Stimulated activated CD8-positive, alpha-beta memory T cell treated with anti-CD3 and anti-CD28 coated beads, Interleukin-7, amount 100 ng/mL, for 24 hours (primary cell): ENCODE measurements at places on chromosomes 3 and 15.

DNA sequence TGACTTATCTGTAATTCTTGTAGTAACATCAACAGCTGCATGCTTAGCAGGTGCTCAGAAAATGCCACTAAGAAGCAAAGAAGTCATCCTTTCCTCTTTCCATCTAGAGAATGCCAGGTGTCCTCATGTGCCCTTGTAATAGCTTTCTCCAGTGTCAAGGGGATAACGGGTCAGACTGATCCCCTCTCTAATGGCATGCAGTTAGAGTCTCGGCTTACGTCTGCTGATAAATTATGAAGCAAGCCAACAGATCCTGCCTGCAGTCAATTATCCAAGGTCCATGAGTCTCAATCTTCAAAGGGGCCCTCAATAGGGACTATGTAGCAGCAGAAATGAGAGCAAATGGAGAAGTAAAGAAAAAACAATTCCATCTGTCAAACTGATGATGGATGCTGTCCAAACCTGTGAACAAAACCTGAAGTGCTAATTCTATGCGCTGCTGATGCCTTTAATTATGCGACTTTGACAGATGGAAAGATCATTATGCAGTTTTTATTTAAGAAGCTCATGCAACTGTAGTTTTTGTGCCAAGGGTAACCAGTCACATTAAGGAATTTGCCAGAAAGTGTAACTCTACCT, 162.8 kb upstream of the PEX5L start:
- no peak for DNase-seq

DNA sequence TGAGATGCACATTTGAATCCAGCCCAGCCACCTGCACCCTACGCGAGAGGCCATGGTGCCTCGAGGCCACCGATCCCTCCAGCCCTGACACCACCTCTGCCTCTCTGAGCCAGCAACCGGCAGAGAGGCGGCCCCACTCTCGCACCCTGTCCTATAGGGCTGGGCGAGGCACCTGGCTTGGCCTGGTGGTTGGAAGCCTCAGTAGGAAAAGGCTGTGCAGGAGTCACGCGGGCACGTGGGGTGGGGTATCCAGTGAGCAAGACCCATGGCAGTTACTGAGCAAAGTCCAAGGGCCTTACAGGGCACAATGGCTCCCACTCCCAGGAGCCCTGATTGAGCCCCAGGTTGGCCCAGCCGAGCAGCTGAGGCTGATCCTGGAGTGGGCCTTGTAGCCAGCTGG, 12.4 kb upstream of the DUSP7 start:
- DNase-seq: no peak

- DNase-seq: no peak
Measured at GRCh38 chr3:134751831-134752230, 43.2 kb upstream of the EPHB1 start.

GRCh38 chr3:172101107-172101506, 61.7 kb downstream of the FNDC3B start:
- no peak for DNase-seq

DNA sequence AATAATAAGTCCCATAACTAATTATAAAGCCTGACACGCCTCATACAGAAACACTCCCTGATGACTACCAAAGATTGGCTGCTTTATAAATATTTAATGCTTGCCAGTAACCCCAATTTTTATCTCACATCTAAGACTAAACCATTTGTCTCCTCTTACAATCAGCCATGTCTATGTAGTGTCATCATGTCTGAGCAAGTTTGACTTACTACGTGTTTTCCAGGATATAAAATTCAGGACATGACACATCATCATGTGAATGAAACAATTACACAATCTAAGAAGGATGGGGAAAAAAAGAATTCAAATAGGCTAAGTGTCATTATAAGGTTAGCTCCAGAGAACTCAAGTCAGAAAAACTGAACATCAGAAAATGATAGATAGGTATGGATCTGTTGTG, 208.7 kb downstream of the MECOM start:
- no peak for DNase-seq

DNA sequence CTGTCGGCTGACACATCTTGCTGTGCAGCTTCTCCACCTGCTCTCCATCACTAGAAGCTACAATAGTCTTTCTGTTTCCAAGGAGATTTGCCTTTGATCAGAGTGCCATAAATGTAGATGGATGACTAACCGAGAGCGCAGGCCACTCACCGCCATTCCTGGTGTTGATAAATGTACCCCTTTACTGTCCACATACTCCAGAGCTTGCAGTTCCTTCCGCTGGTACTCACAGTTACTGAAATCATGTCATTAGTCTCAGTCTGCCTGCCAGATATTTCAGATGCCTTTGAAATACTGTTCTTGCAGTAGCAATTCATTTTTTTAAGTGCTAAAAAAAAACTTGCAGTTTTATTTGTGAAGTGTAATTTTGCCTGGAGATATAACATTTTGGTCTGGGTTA, 72.3 kb downstream of the BLM start:
- DNase-seq: no peak

GRCh38 chr3:79297245-79297960, 470.4 kb downstream of the ROBO1 start:
- DNase-seq: no peak

DNA sequence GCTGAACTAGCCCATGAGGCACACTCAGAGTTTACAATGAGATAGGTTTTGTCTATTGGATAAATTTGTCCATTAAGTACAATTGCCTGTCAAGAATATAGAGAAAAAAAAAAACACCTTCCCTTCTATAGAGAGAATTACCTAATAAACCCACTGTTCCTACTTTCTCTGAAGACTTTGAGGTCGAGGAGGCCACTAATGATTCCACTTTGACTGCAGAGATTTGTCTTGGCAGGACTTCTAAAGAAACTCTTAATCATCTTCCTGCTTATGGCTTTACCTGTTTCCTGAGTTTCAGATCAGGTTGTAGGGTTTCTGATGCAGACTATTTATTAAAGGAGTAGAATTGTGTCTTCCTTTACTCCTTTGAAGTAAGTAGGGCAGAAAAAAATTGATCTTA, 342.4 kb upstream of the KCNMB2 start:
- no peak for DNase-seq

GRCh38 chr3:142724682-142725356, 985 bp downstream of the TRPC1 start:
- DNase-seq: no peak

DNA sequence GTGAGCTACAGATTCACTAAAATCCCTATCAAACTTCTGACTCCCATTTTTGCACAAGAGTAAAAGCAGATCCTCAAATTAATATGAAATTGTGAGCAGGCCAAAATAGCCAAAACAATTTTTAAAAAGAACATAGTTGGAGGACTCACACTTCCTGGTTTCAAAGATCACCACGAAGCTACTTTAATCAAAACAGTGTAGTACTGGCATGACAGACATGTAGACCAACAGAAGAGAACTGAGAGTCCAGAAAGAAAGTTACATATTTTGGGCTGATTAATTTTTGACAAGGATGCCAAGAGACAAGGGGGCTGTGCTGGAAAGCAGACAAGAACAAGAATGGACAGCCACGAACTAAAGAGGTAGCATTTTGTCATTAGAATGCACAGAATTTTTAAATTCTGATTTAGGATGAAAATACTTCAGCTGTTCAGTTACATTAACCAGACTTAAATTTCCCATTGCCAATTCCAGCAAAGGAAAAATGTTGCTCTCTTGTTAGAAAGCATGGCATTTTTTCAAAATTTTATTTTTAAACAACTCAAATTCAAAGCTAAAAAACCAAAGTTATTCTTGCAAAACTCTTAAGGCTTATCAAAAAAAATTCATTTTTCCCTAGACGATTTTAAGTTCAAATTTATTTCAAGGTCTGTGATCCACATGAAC, 14.0 kb downstream of the RYK start:
- DNase-seq: no peak

GRCh38 chr3:78918361-78919020, 849.3 kb downstream of the ROBO1 start:
- no peak for DNase-seq

- no peak for DNase-seq
Measured at GRCh38 chr3:68706536-68706935, 225.8 kb downstream of the TAFA4 start.

DNA sequence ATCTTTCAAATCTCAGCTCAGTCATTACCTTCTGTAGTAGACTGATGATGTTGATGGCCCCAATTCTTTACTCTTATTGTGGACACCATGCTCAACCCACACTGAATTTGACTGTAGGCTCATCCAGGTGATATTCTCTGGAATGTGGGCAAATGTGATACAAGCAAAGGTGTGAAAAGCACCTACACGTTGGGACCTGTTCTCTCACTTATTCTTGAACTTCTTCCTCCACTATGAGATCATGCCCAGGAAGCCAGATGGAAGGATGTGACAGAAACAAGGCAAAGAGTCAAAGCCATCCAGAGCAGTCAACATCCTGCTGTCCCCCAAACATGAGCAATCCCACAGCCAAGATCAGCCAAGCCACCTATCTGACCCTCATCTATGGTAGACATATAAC, 471.2 kb upstream of the UBE2E2 start:
- no peak for DNase-seq

GRCh38 chr3:134342259-134342658, 32.0 kb downstream of the AMOTL2 start:
- DNase-seq: no peak

DNA sequence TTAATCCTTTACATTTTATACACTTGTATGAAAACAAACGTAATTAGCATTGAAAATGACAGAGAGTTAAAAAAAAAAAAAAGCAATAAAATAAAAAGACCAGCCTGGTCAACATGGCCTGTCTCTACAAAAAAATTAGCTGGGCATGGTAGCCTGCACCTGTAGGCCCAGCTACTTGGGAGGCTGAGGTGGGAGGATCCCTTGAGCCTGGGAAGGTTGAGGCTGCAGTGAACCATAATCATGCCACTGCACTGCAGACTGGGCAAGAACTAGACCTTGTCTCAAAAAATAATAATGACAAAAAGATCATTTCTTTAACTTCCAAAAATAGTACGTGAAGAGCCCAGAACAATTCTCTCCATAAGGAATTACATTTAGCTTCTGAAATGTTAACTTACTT, 1.9 kb downstream of the SSR3 start:
- no peak for DNase-seq

GRCh38 chr3:94121161-94121560, 58.3 kb downstream of the NSUN3 start:
- no peak for DNase-seq

DNA sequence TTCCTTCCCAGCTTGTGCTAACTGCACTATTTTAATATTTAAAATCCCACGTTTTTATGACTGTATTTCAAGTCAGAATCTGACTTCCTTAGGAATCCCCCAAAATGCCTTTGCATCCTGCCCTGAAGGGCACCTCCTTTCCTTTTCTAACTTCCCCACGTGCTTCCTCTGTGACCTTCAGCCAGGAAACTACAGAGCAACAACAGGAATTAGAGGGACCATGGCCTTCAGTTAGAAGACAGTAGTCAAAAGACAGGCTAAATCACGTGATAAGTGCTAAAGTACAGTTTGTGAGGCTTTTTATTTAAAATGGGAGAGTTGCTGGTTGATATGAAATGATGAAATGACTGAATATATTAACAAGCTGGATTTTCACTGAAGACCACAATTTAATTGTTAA, 11.8 kb upstream of the ABHD10 start:
- DNase-seq: no peak

DNA sequence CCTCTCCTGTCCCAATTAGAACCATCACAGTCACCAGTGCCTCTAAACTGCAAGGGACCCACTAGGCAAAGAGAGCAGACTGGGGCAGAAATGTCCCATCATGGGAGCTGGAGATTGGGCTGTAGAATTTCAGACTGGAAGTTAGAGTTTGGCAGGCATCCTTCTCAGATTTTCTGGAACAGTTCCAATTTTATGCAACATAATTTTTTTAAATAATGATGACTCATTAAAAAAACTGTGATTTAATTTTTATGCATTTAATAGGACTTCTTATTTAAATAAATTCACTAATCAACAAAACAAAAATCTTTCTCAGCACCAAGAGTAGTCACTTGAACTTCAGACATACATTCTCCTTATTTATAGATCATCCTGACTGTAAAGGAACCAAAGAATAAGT, 84.6 kb upstream of the SLC7A14 start:
- DNase-seq: no peak

- no peak for DNase-seq
Measured at GRCh38 chr15:77710637-77711036, 77.9 kb upstream of the LINGO1 start.
